SHP77 (cell line): ENCODE measurements at places on chromosomes 7 and 10.

GRCh38 chr7:27123007-27123476 lies 7.5 kb downstream of the HOXA4 start:
- no peak for DNase-seq

DNA sequence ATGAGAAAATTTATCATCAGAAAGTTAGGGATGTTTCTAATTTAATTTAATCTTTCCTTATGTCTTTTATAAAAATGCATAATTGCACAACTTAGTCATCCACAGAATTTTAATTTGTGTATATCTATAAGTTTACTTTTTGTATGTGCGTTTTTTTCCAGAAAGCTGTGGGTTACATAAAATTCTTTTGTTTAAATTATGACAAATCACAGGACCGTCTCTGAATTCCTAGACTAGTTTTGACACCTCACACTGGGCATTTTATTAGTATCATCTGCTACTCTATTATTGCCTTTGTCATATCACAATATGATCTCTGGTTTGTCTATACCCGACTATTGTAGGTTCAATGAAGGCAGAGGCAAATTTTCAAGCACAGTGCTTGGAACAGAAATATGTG lies 482.4 kb upstream of the SEMA3D start:
- no peak for DNase-seq

GRCh38 chr10:110364531-110364937 lies 59.8 kb upstream of the SMNDC1 start:
- no peak for DNase-seq

DNA sequence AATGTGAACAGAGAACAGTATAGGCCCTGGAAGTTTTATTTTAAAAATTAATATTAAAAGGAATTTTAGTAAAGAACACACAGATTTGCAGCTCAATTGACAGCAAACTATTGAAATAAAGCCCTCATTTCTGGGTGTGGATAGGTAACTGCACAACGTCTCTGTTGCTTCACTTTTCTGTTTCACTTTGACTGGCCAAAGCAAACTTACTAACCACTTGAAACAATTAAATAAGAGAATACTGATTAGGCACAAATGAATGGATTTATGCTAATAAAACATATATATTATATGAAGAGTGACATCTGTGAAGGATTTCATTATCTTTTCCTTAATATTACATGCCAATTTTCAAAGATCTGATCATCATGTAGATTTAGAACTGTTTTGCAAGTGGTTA lies 11.9 kb downstream of the ZNF804B start:
- no peak for DNase-seq

DNA sequence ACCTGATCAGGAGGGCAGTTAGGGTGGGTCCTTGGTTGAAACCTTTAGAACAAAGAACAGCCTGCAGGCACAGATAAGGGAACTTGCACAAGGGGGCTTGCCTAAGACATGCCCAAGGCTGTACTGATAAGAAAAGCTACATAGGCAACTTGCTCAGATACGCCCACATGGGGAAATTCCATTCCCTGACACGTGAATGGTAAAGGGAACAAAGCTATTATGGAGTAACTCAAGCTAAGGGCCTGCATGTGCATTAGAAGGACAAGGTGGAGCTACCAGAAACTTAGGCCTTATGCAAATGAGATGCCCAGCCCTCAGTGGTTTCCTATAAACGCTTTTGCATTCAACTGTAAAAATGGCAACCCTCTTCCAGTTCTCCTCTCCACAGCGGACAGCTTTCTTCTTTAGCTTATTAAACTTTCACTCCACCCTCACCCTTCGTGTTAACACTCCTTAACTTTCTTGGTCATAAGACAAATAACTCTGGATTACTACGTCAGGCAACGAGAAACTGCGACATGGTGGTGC lies 1192.1 kb upstream of the CELF2 start:
- DNase-seq, result no peak

- no peak for DNase-seq
These were observed 37.4 kb downstream of the FOXL3 start for GRCh38 chr7:327233-327931.

- no peak for DNase-seq
These were observed 590.9 kb upstream of the ANKRD30A start for GRCh38 chr10:36534471-36535002.

DNA sequence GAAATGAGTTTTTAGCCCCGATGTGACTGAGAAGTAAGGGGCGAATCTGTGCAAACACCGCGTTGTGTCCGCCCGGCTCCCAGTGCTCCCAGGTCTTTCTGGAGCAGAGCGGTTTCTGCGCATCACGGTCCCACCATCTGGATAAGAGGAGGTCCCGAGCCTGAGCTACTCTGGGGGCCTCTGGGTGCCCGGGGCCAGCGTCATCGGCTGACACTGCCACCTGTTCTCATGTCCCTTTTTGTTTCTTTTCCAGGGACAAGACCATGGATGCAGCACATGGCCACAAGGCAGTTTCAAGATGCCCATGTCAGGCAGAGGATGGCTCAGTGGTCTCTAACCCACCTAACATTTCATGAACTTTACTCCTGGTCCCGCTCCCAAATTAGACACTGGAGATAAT lies 24.9 kb downstream of the KLF6 start:
- DNase-seq, result no peak

- DNase-seq, result no peak
These were observed 34.5 kb downstream of the FAM25A start for GRCh38 chr10:87054373-87055295.

DNA sequence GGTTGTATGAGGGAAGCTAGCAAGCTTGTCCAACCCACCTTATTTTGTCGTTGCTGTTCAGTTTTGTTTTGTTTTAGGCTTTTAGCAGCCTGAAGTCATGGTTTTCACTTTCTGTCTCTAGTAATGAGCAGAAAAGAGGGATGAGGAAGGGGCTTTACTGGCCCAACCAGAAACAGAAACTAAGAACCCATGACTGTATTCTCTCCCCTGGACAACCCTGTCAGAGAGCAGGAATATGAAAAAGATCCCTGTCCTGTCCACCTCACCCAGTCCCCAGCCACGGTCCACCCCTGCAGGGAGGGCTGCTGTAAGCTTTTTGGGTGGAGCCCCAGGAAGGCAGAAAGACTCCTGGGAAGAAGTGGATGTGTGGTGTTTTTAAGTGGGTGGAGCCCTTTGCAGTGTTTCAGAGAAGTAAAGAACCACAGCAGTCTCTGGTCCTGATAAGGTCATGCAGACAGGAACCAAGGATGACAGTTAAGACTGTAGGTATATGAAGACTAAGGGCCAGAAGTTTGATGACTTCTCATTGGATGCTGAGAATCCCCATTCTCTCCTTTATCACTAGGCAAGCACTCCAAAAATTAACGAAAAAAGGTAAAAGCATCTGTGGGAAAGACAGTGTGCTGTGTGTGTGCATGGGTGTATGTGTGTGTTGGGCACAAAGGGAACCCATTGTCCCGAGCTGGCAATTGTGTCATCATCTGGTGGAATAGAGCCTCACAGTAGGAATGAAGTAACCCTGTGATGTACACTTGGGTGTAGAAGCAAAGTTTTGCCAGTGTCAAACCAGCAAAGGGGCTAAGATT lies 13.8 kb downstream of the MRPL32 start:
- DNase-seq, result no peak

DNA sequence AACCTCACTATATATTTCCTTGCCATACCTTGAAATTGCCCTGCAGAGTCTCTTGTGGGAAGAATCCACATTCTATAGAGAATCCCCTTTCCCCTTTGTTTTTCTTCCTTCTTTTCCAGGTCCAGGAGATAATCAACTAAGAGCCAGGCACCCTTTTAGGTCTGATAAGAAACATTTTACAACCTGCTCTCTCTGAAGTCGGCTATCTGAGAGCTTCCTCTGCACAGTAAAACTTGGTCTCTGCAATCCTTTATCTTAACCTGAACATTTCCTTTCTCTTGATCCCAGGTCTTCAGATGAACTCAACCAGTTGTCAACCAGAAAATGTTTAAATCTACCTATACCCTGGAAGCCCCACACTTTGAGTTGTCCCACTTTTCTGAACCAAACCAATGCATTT lies 19.5 kb upstream of the PTER start:
- no peak for DNase-seq

GRCh38 chr7:29480451-29480850 lies 83.2 kb upstream of the PRR15 start:
- DNase-seq, result peak; percentile 70

GRCh38 chr10:89609833-89610346 lies 35.2 kb downstream of the PANK1 start:
- DNase-seq, result no peak

DNA sequence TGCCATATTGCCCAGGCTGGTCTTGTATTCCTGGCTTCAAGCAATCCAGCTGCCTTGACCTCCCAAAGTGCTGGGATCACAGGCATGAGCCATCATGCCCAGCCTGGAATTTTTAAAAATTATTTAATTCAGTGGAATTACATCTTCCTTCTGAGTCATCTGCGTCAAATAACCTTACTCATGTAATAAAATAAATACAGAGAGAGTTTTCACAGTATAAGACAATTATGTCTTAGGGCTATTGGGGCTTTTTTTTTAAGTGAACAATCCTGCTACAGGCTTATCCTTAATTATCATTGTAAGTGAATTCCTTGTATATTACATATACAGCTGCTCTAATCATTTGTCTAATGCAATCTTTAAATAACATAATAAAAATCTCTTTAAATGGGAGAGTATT lies 108.3 kb downstream of the MAPK8 start:
- DNase-seq, result no peak

DNA sequence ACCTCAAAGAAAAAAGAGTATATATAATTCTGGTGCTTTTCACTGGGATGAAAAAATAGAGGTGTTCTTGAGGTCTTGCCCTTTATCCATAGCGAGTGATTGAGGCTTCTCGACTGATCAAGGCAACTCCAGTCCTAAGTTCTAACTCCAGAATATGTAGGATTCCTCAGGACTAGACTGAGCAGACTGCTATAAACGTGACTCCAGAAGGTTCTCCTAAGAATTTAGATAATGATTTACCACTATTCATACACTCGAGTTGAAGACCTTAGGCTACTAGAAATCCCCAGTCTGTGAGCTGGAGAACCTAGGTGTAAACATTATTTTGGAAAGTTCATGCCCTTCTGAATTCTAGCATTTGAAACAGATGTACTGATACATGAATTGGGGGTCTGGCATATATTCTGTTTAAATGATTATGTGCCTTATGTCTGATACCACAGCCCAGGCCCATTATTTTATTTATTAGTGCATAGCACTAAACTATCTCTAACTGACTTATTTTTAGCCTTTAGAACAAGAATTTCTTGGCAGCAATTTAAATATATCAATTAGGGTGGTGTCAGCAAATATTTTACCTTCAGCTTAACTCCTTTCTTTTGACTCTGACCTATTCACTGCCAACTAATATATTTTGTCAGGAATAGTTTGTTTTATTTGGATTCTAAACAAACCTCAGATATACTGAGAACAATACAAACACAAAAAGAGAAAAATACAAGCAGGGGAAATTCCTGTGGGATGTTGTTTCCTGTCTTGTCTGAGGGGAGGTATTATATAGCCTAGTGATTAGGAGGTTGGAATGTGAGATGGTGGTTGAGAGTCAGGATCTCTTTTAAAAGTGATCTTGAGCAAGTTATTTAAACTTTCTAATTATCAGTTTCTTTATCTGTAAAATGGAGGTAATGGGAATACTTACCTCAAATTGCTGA lies 75.8 kb downstream of the PODXL start:
- DNase-seq, result no peak

DNA sequence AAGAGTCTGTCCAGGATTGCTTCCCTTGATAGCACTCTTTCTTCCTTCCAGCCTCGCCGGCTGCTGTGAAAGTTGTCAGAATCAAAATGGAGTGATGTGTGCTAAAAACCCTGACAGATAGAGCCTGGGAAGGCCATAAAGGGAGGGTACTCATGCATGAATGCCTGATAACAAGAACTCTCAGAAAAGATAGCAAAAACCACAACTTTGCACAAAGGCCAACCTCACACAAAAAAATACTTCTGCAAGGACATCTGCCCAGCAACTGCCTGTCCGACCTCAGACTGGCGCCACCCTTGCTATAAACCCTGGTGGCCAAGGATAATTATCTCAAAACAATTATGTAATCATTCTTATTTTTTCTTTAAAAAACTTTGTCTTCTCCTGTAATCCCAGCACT lies 133.2 kb upstream of the SVIL start:
- DNase-seq, result no peak

- no peak for DNase-seq
These were observed 27.7 kb upstream of the OSBPL3 start for GRCh38 chr7:25007668-25008067.

DNA sequence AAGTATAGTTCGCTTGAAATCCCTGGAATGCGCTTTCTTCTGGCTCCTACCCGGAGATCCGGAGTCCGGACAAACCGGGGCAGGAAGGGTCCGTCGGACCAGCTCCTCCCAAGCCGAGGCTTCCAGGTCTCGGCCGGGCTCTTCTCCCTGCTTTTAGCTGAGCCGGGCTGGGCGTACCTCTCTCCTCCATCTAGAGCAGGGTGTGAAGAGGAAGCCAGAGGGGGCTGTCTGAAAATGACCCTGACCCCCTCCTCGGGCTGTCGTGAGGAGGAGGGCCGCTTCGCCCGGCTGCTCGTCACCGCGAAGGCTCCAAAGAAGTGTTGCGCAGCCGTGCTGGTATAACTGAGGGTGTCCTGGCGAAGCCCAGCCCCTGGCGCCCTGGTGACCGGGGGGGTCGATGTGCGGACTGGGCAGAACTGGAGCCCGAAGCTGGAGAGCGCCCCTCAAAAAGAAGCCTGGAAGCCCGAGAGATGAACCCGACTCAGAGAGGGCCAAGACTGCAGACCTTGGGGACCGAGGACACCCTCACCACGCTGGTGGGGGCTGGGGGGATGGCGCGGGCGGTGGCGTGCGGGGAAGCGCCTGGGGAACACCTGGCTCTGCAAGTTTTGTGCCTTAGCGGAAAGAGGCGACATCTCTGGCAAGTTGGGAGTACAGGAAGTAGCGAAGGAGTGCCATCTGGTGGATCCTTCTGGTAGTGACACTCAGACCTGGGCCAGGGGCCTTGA lies 5.7 kb downstream of the KAZALD1 start:
- peak; percentile 80 for DNase-seq

DNA sequence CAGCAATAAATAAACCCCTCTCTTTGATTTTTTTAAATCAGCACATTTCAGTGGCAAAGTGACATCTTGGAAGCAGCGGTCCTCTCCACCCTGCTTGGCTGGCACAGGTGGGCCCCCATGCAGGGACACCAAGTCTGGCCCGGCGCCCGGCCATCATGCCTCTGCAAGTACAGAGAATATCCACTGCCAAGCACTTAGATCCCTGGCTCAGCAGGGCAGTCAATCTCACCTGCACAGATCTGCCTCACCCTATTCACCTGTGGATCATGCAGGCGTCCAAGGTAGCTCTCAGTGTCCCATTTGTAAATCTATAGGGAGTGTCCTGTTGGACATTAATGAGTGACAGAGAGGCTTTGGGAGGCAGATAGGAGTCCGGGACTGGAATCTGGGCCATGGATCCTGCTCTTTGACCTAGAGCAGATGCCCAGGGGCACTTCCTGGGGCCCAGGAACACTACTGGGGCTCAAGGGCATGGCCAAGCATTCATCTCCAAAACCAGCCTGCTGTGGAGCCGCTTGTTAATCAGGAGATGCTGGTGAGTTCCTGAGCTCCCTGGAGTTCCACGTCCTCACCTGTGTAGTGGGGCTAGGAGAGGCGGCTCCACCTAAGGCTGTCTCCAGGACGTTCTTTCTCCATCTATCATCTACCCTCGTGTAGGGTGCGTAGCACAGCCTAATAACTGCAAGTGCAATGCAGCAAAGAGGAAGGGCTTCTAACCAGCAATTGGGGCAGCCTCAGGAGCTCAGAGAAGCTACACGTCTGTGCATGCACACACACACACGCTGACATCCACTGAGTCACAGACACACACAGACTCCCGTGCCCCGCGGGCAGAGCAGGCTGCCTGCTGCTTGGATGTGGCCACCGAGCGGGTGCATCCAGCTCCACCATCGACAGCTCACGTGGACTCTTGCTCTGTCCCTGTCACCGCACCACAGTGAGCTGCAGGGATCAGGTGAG lies 123.6 kb downstream of the OAT start:
- DNase-seq, result no peak

- peak; percentile 38 for DNase-seq
These were observed 44.9 kb downstream of the ANXA8 start for GRCh38 chr10:47438857-47439474.
